Cortex of kidney (tissue), 1 donor: ENCODE measurements at places on chromosomes 7 and 10.

DNA sequence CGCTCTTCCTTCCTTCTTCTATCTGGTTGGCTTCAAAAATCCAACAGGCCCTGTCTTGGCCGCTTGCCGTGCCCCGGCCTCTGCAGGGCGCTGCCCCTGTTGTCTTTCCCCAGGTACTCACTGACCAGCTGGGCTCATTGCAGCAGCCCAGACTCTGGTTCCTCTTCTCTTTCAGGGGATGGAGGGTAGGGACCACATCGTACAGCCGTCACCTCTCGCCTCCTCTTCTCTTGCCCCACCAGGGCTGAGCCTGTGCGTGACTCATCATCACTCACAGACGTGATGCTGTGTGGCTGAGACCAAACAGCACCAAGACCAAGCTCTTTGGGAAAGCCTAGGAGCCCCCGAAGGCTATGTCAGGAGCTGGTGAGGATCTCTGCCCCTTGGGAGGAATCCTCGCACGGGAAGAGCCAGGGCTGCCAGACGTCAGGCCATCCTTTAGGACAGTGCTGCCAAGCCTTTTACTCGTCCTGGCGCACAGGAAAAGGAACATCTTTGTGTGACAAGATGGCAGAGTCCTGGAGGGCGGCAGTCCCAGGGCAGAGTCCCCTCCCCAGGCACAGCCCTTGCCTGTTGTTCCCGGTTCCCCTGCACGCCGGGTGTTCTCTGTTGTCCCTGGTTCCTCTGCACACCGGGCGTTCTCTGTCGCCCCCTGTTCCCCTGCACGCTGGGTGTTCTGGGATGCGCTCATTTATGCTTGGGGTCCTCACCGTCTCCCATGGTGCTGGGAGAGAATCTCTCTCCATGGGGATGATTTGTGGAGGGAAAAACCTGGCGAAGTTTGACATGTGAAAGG is 188.5 kb upstream of the SHH start:
- no peak for DNase-seq

DNA sequence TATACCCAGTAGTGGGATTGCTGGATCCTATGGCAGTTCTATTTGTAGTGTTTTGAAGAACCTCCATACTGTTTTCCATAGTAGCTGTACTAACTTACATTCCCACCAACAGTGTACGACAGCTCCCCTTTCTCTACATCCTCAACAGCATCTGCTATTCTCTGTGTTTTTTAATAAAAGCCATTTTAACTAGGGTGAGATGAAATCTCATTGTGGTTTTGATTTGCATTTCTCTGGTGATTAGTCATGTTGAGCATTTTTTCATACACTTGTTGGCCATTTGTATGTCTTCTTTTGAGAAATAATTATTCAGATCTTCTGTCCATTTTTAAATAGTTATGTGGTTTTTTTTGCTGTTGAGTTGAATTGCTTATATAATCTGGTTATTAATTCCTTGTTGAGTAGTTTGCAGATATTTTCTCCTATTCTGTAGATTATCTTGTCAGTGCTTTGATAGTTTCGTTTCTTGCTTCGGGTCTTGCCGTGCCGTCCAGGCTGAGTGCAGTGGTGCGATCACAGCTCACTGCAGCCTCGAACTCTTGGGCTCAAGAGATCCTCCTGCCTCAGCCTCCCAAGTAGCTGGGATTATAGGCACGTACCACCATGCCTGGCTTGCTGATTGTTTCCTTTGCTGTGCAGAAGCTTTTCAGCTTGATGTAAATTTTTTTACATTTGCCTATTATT is 12.0 kb downstream of the MTG1 start:
- no peak for DNase-seq

GRCh38 chr7:30977896-30978564 is 14.3 kb downstream of the GHRHR start:
- DNase-seq = no peak

GRCh38 chr10:51767103-51767763 is 67.8 kb upstream of the CSTF2T start:
- DNase-seq = no peak

- no peak for DNase-seq
These were observed 55.8 kb downstream of the LHPP start for GRCh38 chr10:124517461-124517860.

DNA sequence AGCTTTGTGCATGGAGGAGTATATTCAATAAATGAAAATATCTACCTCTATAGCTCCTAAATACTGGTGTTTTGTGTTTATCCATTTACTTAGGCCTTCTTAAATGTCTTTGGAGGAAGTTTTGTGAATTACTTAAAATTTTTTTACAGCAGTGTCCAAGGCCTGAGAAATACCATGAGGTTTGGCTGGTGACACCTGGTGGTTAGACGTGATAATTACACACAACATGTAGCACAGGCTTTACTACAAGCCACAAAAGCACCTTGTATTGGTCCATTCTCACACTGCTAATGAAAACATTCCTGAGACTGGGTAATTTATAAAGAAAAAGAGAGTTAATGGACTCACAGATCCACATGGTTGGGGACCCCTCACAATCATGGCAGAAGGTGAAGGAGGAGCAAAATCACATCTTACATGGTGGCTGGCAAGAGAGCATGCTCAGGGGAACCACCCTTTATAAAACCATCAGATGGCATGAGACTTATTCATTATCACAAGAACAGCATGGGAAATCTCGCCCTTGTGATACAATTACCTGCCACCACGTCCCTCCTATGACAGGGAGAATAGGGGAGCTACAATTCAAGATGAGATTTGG is 20.6 kb downstream of the HYAL4 start:
- DNase-seq = no peak

DNA sequence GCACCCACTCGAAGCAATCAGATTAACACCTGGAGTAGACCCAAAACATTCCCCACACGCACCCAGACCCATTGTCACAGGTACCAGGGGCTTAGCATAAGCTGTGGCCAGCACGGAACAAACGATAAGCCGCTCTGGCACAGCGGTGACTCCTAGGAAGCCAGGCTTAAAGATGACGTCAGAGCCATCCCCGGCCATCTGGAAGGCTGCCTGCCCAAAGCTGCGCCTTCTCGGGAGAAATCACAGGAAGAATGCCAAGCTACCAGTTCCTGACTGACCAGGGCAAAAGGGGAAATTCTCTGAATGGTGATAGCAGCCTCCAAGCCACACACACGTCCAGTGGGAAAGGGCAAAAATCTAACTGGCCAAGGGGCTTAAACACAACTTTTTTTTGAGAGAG is 13.0 kb upstream of the WIPI2 start:
- DNase-seq = no peak

DNA sequence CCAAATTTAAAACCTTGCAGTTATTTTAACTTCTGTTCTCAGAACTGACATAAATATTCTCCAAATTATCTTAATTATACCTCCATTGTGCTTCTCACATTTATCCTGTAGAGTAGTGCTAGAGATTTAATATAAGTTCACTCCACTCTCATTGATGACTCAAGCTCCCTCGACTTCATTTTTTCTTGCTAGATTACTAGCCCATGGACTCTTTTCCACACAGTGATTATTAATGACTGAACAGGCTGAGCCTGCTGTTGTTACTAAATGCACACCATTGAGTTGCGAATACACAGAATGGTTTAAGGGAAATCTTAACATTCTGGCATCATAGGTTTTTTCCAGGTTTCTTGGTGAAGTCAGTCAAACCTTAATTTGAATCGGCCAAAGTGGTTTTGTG is 179.5 kb upstream of the AKR1E2 start:
- DNase-seq = no peak

DNA sequence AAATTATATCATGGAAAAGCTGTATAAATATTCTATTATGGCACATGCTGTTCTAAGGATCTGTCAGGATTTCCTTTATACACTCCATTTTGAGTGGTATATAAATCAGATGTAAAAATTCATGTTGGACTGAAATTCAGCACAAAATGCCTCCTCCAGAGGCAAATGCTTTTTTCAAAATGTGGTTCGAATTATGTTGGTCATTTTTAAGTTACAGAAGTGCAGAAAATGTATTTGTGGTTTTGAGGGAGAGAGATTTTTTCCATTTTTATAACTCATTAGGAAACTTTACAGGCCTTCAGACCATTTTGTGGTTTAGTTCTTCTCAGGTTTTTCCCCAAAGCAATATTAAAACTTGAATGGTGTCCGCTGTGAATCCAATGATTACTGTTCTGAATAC is 2.9 kb downstream of the PPP1R3A start:
- no peak for DNase-seq

DNA sequence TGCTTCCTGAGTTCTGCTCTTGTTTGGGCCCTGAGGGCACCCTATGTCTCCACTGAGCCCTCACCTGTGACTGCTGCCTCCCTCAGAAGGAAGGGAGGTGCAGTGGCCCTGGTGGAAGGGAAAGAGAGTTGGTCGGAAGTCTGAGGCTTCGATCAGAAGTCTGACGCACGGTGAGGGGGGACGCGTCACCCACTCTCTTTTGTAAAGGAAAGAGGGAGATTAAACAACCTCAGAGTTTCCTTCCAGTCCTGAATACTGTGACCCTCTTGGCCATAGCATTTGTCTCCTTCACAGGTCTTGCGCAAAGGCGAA is 31.4 kb upstream of the TRIM8 start:
- DNase-seq = no peak

DNA sequence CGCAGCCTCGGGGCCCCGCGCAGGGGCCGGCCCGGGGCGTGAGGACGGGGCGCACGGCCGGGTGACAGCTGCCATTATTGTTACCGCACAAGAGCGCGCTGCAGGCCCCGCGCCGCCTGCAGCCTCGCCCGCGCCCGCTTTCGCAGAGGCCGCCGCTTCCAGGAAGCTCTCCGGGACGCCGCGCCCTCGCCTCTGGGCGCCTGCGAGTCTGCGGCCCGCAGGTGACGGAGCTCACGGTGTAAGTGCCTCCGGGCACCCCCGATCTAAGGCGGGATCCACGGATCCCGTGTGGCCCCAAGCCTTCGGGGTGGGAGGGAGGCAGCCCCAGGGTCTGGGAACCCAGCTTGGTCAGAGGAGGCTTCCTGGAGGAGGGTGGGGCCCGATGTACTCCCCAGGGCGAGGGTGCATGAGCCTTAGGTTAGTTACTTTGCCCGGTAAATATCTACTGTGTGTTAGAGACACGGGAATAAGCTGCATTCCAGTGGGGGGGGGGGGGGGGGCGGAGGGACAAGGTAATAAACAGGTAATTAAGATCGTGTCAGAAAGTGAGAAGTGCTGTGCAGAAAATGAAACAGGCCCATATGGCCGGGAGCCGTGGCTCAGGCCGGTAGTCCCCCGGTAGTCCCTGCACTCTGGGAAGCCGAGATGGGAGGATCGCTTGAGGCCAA is 638 bp downstream of the IQCE start:
- DNase-seq = no peak

- no peak for DNase-seq
These were observed 215.0 kb downstream of the GRID1 start for GRCh38 chr10:86151613-86152012.

DNA sequence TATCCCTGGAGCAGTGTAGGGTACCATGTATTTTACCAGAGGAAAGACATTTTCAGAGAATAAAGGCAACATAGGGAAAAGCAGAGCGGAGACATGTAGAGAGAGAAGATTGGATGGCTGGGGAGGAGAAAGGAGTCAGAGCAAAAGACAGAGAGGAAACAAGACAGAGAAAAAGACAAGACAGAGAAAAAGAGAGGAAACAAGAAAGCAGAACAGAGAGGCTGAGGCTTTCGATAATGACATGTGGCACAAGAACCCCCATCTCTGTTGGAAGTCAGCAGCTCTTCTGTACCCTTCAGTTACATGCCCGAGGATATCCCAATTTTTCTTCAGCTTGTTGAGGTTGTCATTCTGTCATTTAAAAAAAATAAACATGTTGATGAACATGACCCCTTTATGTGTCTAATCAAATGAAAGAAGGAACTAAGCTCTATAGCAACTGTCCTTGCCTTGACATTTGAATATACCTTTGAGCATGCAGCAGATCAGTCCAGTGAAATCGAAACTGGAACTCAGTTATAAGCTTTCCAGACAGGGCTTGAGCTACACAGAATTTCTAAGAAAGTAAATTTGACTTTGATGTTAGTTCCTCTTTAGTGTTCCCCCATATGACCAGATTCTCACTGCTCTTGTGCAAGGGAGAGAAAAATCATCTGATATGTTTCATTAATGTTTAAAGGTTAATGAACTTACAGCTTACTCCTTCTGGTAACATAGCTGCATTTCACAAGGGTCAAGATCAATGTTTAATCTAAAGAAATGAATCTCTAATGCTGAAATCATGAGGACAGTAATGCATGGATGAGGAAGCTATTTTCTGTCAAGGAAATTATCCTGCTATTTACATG is 75.1 kb upstream of the SP4 start:
- no peak for DNase-seq

DNA sequence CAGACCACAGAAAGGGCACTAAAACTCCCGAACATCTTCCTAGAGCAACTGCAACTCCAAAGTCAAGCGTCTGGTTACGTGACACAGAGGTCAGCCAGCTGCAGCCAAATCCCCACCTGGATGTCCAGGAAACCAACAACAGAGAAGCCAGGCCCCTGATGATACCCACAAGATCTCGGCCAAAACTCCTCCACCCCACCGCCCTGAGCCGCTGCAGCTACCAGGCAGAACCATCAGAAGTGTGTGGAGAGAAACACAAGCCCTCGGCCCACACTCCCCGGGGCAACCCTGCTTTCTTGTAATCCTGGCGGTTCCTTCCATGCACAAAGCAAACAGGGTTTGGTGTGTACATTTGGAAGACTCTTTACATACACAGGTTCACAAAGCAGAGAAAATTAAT is 8.7 kb downstream of the CHST15 start:
- no peak for DNase-seq

GRCh38 chr10:95214369-95214768 is 20.3 kb downstream of the ACSM6 start:
- no peak for DNase-seq

DNA sequence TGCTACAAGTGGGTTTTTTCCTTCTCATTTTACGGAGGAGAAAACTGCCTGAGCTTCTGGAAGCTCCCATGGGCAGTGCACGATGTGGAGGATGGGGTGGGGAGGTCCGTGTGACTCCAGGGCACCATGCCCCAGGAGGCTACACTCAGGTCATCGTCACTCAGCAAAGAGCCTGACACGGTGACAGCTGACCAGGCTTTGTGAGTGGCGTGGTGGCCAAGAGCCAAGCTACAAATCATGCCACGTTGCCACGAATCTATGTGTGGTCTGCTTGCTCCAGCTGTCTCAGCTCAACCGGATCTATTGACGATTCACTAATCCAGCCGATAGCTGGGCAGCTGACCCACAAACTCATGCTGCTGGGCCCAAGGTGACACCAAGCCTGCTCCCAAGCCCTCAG is 27.6 kb upstream of the C10orf71 start:
- no peak for DNase-seq
